SK-N-SH (cell line): ENCODE measurements at places on chromosomes 2 and 18. TPM values are rescaled to one million over a fixed set of nuclear protein-coding genes. Genes with fewer than 3 reads are reported as not detected.

- no peak overlapping the region for H3K4me3 ChIP-seq
- H3K27ac ChIP-seq: no peak overlapping the region
- H3K27me3 ChIP-seq: no peaks in the 10 kb centered on the region
- DNase-seq: no peak
- H3K4me1 ChIP-seq: no peaks in the 10 kb centered on the region
Measured at GRCh38 chr2:173999272-173999671, 34.1 kb upstream of the SP3 start.

DNA sequence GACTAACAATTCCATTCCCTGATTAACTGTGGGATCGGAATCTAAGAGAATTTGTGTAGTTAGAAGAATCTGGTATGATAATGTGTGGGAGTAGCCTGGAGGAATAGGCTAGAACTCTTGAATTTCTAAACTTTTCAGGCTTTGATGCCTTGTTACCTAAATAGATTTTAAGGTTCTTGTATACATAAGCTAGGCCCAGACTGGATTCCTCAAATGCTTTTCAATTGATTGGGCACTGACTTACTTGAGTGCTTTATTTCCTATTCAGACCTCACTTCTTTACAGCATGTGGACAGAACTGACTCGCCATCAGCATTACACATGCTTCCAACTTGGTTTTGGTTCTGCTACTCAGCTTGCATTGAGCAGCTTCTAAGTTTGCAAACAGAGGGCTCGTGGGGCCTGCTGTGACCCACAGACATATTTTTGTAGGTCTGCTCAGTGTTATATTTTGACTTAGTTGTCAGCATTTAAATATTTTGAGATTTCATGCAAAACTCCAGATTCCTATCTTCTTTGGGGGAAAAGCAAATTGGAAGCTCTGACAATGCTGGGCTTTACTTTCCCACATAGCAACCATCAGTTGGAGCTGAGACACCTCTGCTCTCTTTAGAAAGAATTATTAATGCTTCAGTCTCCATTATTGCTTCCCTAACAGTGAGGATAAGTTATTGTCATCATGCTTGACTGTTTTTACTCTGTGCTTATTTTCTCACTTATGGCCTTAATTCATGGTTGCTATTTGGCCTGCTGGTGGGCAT, 5.7 kb downstream of the PARD3B start:
- H3K4me1 ChIP-seq: peaks cover 10% of the 10 kb centered on the region; the same call in 1 of the 2 replicates
- no peaks in the 10 kb centered on the region for H3K27me3 ChIP-seq
- no peak overlapping the region for H3K4me3 ChIP-seq
- H3K36me3 ChIP-seq: no peaks in the 10 kb centered on the region

ECEL1 gene
- polyA plus RNA-seq: not detected in 2 replicates

GULP1 gene
- 33.8 and 35.0 TPM in 2 replicates for polyA plus RNA-seq

GRCh38 chr2:236601316-236602202, 31.9 kb downstream of the ACKR3 start:
- peaks cover 14% of the 10 kb centered on the region; the same call in 1 of the 2 replicates for H3K27me3 ChIP-seq
- H3K4me3 ChIP-seq: no peak overlapping the region
- H3K4me1 ChIP-seq: no peaks in the 10 kb centered on the region
- no peak for DNase-seq
- H3K27ac ChIP-seq: no peak overlapping the region

GRCh38 chr18:47755102-47755456, 175.4 kb downstream of the SMAD2 start:
- H3K4me1 ChIP-seq: no peaks in the 10 kb centered on the region
- no peak for DNase-seq
- no peaks in the 10 kb centered on the region for H3K36me3 ChIP-seq
- H3K27ac ChIP-seq: no peak overlapping the region
